ENCODE measurements at places on chromosomes 2 and 18. TPM values are rescaled to one million over a fixed set of nuclear protein-coding genes. Genes with fewer than 3 reads are reported as not detected.

Gene SULT1C2
- not detected for total RNA-seq

Gene MYO5B
- total RNA-seq = not detected

- no peaks in the 10 kb centered on the region for H3K4me1 ChIP-seq
- no peak for DNase-seq
- peaks cover 2% of the 10 kb centered on the region for H3K36me3 ChIP-seq
- H3K4me3 ChIP-seq = no peak overlapping the region
- no peaks in the 10 kb centered on the region for H3K27me3 ChIP-seq
- no peak overlapping the region for H3K27ac ChIP-seq
Observed at GRCh38 chr2:148410899-148411298, 233.7 kb upstream of the EPC2 start.

DNA sequence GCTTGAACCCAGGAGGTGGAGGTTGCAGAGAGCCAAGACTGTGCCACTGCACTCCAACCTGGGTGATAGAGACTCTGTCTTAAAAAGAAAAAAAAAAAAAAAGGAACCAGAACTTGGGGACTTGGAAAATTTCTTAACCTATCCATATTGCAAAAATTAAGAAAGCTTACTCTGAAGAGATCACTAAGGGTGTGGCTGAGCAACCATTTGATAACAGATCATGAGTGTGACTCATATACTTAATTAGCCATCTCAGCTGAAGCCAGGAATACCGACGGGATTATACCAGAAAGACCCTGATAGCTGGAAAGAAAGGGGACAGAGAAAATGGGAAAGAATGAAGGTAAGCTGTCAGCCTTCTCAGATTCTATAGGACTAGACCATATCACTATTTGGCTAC, 7.1 kb upstream of the ADD2 start:
- DNase-seq = no peak
- H3K27me3 ChIP-seq = peaks cover 53% of the 10 kb centered on the region
- no peak overlapping the region for H3K4me3 ChIP-seq
- no peak overlapping the region for H3K27ac ChIP-seq
- H3K4me1 ChIP-seq = no peaks in the 10 kb centered on the region

Gene HRH4
- total RNA-seq = not detected

Gene CPLX4
- total RNA-seq = not detected

DNA sequence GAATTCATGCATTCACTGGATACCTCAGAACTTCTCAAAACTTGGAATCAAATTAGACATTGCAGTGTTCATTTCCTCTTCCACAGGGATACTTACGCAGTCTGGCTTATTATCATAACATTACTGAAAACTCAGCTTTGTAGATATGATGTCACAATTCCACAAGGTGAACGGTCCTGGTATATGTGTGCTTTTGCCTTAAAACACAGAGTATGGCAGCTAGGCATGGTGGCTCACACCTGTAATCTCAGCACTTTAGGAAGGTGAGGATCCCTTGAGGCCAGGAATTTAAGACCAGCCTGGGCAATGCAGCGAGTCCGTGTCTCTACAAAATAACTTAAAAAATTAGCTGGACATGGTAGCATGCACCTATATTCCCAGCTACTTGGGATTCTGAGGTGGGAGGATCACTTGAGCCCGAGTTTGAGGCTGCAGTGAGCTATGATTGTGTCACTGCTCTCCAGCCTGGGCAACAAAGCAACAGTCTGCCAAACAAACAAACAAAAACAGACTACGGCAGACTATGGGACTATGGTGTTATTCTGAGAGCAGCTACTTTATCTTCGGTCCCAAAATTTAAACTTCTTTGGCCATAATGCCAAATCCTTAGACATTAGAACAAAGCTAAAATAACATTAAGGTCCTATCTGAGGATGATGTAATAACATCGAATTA, 1191.9 kb upstream of the SLC39A10 start:
- H3K27me3 ChIP-seq = no peaks in the 10 kb centered on the region
- no peak overlapping the region for H3K4me3 ChIP-seq
- no peaks in the 10 kb centered on the region for H3K36me3 ChIP-seq
- no peaks in the 10 kb centered on the region for H3K4me1 ChIP-seq

DNA sequence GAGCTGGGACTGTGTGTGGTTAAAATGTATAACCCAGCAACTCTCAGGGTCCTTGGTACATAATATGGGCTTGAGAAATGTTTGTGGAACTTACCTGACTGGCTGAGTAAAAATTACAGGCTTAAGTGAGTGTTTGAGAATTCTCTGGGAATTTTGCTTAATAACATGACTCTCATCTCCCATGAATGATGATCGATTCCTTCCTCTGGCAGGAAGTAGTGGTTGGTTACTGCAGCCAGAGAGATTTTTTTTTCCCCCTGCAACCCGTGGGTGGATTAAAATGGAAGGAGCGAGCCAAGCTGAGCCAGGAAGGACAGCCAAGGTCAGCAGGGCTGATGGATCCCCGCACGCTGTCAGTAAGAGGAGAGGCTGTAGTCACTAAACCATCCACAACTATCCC, 40.6 kb upstream of the RFX8 start:
- H3K4me3 ChIP-seq = no peak overlapping the region
- H3K27ac ChIP-seq = no peak overlapping the region
- H3K36me3 ChIP-seq = no peaks in the 10 kb centered on the region
- H3K27me3 ChIP-seq = peaks cover 4% of the 10 kb centered on the region
- no peak for DNase-seq

Data from activated CD8-positive, alpha-beta T cell treated with anti-CD3 and anti-CD28 coated beads, Interleukin-2, amount 10 ng/mL, durations not matched to agents 7 days and 5 days (primary cell).